ENCODE measurements at places on chromosomes 3 and 15. TPM values are rescaled to one million over a fixed set of nuclear protein-coding genes. Genes with fewer than 3 reads are reported as not detected.

GOLGA8G gene
- not detected for total RNA-seq

MME gene
- total RNA-seq, result 0.51 TPM

DNA sequence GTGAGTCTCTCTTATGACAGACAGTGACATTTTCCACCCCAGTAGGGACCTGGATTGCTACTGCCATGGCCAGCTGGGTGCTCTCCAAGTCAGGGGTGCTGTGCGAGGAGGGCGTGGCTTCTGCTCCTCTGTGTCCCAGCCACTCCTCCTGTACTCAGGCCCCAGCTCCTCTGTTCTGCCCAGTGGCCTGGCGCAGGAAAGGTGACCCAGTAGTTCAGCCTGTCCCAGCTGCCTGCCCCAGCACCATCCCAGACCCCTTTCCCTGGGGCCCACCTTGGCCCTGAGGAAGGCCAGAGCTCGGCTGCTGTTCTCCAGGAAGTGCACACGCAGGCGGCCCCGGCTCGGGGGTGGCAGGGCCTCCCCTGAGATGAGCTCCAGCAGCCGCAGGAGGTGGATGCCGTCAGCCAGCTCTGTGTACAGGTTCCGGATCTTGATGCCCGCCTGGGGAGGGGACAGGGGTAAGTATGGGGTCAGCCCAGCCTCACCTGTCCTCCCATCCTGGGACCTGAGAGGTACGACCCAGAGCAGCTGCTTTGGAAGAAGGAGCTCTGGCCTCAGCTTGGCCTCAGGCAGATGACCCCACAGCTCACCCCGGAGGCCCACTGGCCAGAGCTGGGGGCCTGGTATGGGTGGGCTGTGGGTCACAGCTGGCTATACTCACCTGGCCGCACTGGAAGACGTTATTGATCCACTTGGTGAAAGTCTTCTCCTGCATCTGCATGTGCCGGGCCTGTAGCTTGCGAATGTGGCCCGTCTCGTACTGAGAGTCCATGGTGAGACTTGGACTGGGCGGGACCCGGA is 1.0 kb downstream of the SPTBN5 start:
- DNase-seq, result no peak

GRCh38 chr3:40207796-40208195 is 101.7 kb upstream of the EIF1B start:
- no peak for DNase-seq

- no peak for DNase-seq
These were observed at the start of gene HHLA2 for GRCh38 chr3:108296239-108296638. Gene HHLA2 (plus strand): TSS chr3:108296548. CDS start chr3:108351814, 55,266 bp downstream.

DNA sequence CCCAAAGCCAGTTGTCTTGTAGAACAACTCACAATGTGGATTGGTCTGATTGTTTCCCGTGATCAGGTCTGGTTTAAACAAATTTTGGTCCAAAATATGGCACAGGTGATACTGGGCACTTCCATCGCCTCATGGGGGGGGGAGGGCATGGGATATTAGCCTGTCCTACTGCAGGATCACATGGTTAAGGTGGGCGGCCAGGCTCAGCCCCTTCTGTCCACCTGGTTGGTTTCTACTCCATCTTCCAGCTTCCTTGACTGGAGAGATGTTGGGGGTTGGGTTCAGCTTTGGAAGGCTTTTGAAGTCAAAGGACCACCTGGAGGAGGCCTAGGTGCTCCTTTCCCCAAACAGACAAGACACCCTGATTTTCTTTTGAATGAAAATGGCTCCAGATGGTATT is 7.2 kb downstream of the KLF13 start:
- no peak for DNase-seq

All from GM12878 (cell line).